Effector CD8-positive, alpha-beta T cell (primary cell): ENCODE measurements at places on chromosomes 1 and 21.

DNA sequence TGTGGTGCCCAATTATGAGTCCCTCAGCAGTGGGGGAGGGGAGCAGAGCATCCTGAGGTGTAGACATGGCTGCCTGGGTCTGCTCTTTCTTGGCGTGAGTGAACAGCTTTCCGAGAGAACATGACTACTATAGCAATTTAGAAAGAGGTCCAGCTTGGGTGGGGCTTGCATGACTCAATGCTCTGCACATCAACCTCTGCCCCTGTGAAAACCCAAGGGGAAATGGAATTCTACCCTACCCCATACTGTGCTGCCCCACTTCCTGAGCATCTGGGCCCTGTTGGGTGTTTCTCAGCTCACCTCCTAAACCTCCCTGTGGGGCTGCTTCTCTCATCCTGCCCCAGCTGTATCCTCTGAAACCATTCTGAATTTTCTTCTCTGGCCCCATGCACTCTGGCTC, 8.2 kb upstream of the AZIN2 start:
- no peak for DNase-seq

- no peak for DNase-seq
Measured at GRCh38 chr1:24905355-24905978, 24.6 kb downstream of the RUNX3 start.

DNA sequence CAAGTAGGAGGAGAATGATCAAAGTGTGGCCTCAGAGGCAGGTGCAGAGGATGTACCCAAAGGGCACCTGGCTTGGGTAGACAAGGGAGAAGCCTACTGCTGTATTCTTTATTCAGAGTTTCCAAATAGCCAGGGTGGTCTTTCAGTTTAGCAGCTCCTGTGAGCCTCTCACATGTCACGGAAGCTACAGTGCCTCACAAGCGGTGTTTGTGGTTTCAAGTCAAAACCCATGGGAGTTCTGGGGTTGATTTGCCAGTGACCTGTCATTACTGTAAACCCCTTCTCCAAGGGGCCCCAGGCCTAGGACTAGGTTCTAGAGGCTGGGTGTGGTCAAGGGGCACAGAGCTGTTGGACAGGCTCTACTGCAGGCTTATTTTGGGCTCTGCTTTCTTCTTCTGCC, 10.2 kb upstream of the IL10 start:
- no peak for DNase-seq

DNA sequence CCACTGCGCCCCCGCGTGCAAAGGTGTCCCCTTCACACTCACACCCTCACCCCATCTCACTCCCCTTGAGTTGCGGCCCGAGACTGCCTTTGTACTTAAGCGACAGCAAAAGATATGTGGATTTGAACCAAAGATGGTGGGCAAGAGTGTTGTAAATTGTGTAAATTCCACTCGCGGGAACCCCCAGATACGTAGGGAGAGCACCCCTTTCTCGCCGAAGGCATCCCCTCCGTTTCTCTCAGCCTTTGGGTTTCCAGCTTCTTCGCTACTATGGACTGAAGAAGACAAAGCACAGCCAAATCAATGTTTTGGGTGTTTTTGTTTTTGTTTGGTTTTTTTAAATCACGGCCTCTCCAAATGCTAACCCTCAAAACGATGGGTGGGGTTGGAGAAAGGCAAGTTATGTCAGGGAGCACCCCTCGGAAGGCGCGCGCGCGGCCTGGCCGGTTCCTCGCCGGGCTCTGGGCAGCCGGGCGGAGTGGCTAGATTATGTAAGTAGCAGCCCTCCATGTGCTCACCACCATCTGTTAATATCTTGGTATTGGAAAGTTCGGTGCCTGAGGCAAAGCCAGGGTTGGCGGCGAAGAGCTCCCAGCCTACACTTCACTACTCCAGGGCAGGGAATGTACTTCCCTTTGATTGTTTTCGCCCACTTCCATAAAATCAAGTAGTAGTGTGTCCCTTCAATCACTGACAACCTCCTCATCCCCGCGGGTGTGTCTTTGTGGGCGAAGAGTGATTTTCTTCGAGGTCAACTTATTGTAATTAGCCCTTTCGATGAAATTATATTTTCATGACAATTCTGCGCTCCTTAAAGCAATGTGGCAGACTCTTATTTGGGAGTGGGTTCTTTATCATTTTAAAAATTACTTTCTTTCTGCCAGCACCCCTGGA, 4.0 kb upstream of the PROX1 start:
- no peak for DNase-seq

DNA sequence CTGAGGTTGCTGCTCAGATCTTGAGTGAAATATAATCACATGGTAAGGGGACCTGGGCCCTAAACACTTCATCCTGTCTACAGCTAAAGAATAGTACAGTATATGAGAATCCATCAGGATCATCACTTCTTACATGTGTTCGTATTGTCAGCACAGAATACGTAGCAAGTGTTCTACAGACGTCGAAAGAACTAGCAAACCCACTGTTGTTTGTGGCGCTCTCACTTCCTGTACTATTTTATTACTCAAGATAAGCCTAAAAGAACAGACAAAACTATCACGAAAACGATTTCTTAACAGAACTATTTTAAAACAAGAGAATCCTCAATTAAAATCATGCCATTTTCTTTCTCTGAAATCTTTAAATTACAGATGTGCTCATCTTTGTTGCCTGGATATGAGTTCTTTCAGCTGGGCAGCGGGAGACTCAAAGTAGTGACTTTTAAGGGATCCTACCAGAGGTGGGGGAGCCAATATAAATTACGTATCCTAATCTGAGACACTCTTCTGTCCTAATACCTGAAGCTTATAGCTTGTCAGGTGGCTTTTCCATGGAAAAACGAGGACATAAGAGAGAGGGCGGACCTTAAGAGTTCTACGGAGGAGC, 724 bp downstream of the ST7L start:
- DNase-seq = no peak

DNA sequence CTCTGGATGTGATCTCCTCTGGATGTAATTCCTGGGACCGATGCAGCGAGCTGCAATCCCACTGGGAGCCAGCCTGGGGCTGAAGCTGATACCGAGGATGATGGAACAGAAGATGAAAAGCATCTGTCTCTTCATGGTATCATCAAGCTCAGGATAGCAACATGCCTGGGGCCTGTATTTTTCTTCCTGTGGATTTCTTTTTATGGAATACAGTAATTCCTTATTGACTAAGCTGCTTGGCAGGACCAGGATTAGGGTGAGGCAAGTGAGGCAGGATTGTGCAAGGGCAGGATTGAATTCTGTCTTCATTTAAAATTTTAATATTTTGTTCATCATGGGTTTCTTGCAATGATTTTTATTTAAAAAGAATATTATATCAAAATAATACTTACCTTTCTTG, 86.6 kb downstream of the SLC25A24 start:
- no peak for DNase-seq

- DNase-seq = no peak
Measured at GRCh38 chr1:152118915-152119314, 3.7 kb upstream of the TCHH start.
